HAP-1 (cell line): ENCODE measurements at places on chromosomes 5 and 9.

DNA sequence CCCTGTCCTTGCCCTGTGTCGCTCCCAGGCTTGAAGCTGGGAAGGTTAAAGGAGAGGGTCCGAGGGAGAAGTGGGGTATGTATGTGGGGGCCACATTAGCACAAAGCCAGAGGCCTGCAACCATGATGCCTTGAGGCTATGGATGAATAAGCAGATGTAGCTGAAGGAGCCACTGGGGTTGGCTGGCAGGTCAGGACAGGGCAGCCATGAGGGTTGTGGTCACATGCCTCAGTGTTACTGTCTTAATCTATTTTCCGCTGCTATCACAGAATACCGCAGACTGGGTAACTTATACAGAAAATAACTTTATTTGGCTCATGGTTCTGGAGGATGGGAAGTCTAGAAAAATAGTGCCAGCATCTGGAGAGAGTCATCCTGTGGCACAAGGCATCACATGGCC, 9.2 kb upstream of the GRHPR start:
- DNase-seq: no peak

- no peak for DNase-seq
Measured at GRCh38 chr5:77719666-77720363, 56.3 kb downstream of the TBCA start.

DNA sequence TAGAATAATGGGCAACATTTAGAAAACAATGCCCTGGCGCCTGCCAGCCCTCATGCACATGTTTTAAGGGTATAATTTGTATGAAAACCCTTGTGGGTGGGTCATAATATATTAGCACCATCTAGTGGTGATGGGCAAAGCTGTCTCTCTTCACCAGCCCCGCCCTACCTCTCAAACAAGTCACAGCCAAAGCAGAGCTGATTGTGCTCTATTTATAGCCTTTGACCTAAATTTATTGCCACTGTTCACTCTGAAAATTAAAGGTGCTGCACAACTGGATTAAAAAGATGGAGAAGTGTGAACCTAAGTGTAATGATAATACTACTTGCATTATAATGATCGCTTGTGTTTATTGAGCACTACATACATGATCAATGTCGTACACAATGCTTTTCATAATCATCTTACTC, 131.9 kb upstream of the ANKH start:
- DNase-seq: peak; percentile 81

DNA sequence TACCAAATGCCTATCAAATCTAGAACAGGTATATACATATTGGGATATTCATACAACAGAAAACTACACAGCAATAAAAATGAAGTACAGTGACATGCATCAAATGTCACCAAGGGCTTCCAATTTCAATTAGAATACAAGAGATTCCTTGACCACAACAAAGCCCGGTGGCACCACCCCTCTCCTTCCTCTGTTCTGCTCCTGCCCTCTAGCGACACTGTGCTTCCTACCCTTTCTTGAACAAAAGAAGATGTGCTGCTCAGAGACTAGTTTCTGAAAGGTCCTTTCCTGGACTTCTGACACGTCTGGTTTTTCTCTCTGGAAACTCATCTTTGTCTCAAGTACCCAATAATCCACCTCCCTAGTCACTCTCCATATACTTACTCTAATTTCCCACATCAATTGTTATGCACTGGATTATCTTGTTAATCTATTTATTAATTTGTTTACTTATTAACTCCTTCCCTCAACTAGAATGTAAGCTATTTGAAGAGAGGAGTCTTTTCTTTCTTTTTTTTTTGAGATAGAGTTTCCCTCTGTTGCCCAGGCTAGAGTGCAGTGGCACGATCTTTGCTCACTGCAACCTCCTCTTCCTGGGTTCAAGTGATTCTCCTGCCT, 70.4 kb upstream of the CTSV start:
- peak; percentile 76 for DNase-seq

DNA sequence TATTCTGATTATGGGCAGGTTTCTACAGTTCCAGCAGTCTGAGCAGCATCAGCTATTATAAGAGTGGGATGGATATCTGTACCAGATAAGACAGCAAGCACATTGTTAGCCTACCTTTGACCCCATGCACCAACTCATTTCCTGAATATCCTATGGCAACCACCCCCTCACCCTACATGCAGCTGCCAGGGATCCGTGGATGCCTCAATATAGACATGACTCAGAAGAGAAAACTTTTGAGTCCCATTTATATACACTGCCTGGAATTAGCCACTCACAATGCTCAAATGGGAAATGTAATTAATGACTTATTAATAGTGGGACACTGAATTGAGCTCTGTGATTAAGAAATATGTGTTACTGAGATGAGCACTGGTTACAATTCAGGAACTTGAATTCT, 124.4 kb downstream of the SSBP2 start:
- DNase-seq: no peak

GRCh38 chr5:9269014-9269413, 276.9 kb downstream of the SEMA5A start:
- no peak for DNase-seq

GRCh38 chr9:126183266-126183665, 143.4 kb upstream of the MVB12B start:
- DNase-seq: peak; percentile 55

DNA sequence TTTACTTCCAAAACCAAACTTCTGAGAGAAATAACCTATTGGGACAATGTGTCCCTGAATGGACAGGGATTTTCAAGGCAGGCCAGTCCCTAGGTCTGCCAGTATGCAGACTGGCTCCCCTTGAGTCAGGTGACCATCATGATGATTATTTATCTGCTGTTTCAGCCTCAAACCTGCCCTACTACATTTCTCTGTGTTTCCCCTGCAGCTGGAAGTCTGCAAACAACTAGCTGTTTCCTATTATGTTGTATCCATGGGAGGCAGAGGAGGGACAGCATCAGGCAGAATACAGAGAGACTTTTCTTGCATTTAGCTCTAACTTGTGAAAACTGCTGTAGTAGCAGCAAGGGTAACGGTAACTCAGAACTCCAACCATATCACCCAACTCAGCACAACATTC, 36.2 kb upstream of the IFNK start:
- DNase-seq: no peak

DNA sequence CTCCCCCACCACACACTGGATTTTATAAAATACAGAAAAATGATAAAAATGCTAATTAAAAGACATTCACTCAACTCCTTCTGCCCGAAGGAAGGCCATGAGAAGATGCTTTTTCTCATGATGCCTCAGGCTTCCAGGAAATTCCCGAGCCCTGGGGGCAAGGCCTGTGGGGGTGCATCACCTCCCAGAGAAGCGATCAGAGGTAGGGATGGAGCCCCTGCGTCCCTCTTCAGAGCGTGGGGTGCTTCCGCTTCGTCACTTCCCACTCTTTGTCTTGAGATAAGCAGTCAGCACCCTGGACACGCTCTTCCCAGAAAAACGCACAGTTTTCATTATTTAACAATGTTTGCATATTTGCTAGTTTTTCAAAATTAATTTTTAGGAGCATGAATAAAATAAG, 33.3 kb upstream of the SH3PXD2B start:
- no peak for DNase-seq

GRCh38 chr9:89891221-89891590, 286.4 kb downstream of the GADD45G start:
- no peak for DNase-seq

GRCh38 chr9:101226803-101227202, 158.0 kb downstream of the BAAT start:
- no peak for DNase-seq

- DNase-seq: peak; percentile 63
Measured at GRCh38 chr9:129317179-129318011, 139.3 kb upstream of the IER5L start.

- DNase-seq: no peak
Measured at GRCh38 chr5:74378464-74378863, 262.1 kb downstream of the ENC1 start.

DNA sequence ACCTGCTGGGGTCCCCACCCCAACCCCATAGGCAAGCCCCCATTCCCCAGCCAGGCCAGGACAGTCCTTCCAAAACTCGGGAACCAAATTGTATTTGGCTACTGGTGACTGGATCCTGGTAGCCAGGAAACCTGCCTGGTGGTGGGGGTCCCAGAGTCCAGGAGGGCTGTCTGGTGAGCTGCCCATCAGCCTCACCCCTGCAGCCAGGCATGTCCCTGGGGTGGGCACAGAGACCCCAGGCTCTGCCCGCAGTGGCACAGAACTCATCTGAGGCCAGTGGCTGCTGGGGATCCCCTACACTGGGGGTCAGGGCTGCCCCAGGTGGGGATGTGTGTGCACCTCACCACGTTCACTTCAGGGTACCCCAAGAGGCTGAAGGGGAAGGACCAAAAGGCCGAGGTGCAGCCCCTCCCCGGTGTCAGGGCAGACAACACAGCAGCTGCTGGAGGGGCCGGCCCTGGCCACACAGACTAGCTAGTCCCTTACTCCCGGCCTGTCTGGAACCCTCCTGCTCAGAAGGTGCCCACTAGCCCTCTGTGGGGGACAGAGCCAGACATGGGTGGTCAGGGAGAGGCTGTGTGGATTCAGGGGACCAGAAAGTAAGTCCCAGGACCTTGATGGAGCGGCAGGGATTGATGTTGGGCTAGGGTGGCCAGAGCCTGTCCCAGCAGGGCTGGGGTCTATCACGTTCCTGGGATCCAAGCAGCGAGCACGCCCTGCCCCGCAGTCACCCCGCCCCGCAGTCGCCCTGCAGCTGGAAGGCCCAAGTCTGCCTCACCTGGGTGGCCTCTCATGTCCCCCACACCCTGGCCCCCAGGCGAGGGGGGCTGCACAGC, 91.5 kb downstream of the KCNT1 start:
- DNase-seq: no peak

- DNase-seq: no peak
Measured at GRCh38 chr5:175855041-175855720, 16.2 kb upstream of the CPLX2 start.

DNA sequence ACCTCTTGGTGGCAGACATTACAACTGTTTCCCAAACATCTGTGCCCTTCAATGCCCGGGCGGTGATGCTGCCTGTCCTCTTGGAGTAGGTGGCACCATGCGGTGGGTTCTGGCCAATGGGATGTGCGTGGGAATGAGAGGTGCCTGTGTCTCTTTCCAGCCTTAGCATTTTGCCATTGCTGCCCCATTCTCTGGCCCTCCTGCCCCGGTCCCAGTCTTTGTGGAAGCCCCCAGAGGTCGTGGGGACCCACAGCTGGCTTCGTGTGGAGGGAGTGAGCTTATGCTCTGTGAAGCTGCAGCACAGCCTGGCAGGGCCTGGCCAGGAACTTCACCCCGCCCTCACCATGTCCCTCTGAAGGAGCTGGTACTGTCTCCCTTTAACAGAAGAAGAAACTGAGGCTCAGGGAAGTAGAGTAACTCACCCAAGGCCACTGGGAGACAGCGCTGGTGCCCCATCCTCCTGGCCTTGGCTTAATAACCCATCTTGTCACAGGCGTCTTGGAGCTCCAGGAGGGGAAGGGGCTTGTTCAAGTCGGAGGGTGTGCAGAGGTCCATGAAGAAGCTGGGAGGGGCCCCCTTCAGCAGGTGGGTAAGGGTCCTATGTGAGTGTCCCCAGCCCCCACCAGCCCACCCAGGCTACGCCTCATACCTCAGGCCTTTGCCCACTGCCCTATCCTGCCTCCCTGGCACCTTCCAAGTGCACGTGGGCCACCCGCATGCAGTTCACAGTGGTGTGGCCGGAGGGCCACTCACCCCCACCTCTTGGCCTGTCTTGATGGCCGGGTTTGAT, 173.6 kb downstream of the GAPVD1 start:
- no peak for DNase-seq

DNA sequence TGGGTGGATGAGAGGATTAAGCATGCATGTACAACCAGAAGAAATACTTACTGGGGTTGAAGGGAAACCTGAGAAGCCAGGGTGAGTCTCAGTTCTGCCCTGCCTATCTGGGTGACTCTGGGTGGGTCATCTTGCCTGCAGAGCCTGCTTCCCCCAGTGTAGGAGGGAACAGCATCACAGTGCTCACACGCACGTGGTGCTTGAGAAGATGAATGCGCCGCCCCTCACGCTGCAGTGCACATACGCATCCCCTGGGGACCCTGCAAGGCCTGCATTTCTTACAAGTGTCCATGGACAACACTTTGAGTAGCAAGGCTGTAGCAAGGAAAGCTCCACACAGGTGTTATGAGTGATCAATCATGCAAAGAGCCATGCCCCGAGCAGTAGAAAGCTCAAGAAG, 18.7 kb upstream of the GABBR2 start:
- no peak for DNase-seq

DNA sequence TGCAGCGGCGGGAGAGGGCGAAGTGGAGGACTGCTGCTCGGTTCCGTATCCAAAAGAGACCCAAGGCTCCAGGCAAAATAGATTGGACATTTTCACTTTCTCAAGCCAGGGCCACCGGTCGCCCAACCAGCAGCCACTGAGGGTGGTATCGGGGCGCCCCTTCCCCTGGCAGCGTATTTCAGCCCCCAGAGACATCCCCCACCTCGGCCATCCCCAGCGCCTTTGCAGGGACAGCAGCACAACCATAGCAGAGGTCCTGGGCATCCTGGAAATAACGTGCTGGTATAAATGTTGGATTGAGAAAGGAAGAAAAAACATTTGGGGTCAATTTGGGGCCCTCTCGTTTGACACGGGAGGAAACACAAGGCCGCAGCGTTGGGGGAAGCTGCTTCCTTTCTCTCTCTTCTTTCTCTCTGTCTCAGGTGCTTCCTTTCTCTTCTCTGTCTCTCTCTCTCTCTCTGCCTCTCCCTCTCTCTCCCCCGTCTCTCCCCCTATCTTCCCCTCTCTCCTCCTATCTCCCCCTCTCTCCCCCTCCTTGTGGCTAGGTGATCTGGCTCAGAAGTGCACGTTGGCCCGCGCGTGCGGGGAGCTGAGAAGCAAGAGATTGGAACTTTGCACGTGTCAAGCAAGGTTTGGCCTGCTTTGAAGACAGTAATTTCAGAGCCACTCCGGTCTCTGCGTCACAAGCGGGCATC, 624 bp upstream of the RETREG1 start:
- no peak for DNase-seq

DNA sequence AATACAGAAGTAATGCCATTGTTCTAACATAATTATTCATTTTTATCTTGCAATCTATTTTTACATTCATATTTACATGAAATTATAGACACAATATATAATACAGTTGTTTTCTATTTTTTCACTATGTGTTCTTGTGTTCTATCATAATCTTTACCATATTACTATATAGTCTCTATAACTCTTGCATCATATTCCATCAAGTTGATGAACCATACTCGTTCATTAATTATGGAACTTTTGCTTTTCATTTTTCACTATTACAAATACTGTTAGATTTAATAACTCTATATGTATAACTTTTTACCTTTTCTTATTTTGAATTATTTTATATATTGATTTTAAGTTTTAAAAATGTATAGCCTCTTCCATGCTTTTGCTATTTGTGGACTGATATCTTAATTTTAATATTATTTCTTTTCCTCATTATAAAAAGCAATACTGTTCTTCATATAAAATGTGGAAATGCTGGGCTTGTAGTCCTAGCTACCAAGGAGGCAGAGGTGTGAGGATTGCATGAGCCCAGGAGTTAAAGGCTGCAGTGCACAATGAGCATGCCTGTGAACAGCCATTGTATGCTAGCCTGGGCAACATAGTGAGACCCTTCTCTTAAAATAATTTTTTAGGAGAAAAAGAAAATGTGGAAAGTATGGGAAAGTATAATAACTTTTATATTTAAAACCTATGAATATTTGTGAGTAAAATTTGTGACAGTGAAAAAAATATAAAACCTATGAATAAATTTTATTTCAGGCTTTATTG, 65.5 kb downstream of the ANKHD1 start:
- DNase-seq: no peak

GRCh38 chr5:68711293-68712200, 382.3 kb upstream of the SLC30A5 start:
- no peak for DNase-seq

GRCh38 chr9:5593904-5594303, 35.0 kb upstream of the RIC1 start:
- DNase-seq: no peak

GRCh38 chr5:126508251-126508961, 85.2 kb downstream of the GRAMD2B start:
- DNase-seq: no peak
